ENCODE measurements at places on chromosomes 7 and 10.

- DNase-seq = no peak
Observed at GRCh38 chr7:90777465-90777864, 181.3 kb downstream of the CDK14 start.

DNA sequence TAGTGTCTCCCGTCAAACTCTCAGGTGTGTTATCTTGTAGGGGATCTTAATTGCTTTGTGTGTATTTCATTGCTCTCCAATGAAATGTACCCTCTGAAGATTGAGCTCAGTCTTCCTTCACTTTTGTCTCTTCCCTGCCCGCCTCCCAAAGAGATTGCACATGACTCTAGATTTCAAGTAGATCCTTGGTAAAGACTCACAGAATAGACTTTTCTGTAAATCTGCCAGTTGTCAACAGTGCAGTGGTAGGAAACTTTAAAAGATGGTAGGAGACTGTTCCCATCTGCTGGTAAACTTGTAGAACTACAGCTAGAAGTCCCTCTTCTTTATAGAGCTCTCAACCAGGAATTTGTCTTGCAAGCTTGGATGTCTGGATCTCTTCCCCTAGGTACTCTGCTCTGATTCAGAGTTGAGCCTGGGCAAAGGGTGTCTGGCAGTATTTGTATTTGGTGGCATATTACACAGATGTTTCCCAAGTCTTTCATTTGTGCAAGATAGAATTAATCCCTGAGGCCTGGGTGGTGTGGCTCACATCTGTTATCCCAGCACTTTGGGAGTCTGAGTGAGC is 9.6 kb downstream of the CCL26 start:
- no peak for DNase-seq

DNA sequence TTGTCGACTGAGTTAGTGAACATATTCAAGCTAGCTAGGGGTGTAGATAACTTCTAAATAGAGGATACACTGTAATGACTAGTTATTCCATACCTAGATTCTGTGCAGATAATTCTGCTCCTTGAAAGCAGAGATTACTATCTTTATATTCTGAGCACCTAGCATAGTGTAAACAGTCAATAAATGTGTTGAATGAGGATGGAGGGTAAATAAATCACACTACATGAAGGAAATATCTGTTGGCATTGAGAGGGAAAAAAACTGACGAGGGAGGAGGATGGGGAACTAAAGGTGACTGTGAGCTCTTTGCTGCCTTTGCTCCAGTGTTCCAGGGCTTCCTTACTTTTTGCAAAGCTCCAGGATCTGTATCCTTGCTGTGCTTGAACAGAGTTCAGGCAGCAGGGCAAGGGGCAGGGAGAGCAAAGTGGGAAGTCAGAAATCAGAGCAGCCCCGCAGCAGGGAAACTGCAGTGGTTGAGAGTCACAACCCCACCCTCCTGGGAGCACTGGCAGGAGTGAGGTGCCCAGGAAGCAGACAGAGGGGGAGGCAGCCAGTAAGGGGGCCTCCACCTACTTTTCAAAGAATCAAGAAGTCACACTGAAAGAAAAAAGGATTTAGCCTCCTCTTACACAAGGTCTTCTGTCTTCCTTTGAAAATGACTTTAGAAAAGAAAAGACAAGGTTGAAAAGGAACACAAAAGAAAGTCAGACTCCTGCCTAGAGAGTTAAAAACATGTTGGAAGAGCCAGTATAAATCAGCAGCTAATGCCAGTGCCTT is 71.8 kb upstream of the LRRN3 start:
- DNase-seq = no peak

GRCh38 chr7:88268858-88269257 is 37.8 kb downstream of the STEAP4 start:
- no peak for DNase-seq

DNA sequence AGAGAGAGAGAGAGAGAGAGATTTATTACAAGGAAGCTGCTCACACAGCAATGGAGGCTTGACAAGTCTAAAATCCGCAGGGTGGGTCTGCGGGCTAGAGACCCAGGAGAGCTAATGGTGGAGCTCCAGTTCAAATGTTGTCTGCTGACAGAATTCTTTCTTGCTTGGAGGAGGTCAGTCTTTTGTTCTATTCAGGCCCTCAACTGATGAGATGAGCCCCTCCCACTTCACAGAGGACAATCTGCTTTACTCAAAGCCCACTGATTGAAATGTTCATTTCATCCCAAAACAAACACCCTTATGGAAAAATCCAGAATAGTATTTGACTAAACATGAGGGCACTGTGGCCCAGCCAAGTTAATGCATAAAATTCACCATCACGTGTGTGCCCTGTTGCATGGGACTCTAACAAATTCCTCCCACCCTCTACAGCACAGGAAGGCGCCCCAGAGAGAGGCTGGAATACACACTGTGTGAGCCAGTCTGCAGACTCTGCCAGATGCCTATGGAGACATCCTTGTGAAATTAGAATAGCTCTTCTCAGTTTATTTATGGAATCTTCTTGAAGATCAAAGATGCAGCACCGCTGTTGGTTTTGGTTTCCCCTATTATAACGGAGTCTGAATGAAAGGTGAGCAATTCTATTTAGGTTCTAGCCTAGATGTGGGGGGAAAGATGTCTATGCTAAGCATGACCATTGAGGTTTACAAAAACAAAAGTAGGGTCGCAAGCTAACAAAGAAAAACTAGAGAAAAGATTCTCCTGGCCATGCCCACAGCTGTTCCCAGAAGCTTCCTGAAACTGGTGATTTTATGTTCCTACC is 123.0 kb upstream of the SFMBT2 start:
- no peak for DNase-seq

- DNase-seq = no peak
Observed at GRCh38 chr7:69735582-69735981, 137.3 kb downstream of the AUTS2 start.

- no peak for DNase-seq
Observed at GRCh38 chr10:37754538-37755323, 102.7 kb downstream of the ZNF248 start.

DNA sequence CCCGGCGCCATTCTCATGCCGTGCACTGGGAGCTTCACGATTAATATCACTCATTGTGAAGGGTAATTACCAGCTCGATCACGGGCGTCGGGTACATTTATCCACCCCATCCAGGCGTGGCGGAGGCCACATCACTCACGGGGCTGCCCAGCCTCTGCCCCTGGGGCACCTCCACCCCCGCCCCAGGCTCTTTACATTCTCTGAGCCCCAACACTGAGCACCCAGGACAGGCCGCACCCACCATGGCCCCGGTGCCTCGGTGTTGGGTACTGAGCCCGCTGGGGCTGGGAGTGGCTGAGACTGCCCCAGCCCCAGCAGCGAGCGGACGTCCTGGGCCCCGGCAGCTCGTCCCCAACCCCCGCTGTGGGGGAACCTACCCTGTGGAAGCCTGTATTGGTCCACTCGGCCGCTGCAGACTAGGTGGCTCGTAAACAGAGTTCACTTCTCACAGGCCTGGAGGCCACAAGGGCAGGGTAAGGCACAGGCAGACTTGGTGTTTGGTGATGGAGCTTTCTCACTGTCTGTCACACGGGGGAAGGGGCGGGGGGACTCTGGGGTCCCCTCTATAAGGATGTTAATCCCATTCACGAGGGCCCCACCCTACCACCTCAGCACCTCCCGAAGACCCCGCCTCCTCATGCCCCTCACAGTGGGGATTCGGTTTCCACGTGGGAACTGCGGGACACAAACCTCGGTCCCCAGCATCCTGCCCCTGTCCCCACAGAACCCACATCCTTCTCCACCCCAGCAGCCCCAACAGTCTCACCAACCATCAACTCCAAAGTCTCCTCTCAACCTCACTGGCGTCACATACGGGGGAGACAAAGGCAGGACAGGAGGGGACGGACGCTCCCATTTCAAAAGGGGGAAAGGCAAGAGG is 184.1 kb downstream of the ELFN1 start:
- no peak for DNase-seq

GRCh38 chr7:138258197-138258559 is 181.9 kb downstream of the AKR1D1 start:
- no peak for DNase-seq

DNA sequence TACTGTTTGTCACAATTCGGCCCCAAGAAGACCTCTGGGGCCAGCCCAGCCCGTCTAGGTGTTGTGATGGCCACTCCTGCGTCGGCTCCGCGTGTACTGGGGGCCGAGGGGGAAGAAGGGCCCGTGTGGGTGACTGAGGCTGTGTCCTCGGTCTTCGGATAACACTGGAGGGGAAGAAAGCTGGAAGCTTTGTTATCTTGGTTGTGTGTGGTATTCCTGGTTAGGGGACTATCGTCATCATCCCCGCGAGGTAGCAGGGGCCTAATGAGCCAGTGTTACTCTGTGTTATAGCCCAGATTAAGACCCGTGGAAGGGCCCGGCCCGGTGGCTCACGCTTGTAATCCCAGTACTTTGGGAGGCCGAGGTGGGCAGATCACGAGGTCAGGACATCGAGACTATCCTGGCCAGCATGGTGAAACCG is 854 bp downstream of the MTG1 start:
- no peak for DNase-seq

DNA sequence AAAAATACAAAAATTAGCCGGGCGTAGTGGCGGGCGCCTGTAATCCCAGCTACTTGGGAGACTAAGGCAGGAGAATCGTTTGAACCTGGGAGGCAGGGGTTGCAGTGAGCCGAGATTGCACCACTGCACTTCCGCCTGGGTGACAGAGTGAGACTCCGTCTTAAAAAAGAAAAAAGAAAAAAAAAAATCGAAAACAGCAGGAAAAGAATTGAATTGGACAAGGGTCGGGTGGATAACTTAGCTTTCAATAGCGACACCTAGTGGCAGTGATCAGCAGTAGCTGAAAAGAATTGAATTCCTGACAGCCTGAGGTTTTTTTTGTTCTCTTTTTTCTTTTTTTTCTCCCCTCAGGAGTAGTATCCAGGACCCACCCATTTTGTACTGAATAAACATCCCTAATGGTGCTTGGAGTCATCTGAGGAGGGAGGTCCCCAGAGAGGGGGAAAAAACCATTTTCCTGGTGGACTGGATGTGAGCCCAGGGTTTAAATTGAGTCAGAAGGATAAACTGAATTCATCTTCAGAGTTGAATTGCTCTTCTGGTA is 55.1 kb downstream of the CYCS start:
- DNase-seq = no peak

DNA sequence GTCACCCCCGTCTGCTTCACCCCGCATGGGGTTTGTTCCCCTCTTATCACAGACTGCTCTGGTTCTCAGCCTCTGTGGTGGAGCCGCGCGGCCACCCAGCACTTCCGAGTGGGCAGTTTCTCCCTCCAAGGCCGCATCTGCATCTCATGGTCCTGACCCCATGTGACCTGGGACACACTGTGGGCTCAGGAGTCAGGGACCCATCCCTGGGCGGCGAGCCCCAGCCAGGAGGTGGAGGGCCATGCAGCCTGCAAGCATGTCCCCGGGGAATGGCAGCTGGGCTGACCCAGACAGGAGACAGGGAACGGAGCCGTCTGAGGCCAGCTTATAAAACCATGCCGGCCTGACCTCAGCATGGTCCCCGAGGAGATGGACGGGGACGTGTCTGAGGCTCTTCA is 25.2 kb upstream of the TTYH3 start:
- DNase-seq = no peak

DNA sequence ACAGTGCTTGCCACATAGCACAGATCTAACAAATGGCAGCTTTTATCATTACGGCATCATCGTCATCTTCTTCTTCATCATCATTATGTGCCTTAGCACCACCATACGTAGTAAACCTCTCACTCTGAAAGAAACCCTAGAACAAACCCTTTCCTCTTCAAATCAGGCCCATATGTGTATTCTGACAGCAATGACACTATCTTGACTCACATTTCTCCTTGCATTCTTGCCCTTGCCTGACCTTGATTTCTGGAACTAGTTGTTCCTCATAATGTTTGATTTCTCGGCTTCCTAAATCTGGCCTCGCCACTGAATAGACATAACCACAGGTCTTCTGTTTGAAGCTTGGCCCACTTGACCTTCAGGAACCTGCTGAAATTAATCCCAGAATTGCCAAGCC is 115.3 kb downstream of the DGKI start:
- DNase-seq = no peak

- DNase-seq = no peak
Observed at GRCh38 chr7:121080913-121081326, 92.4 kb downstream of the CPED1 start.

DNA sequence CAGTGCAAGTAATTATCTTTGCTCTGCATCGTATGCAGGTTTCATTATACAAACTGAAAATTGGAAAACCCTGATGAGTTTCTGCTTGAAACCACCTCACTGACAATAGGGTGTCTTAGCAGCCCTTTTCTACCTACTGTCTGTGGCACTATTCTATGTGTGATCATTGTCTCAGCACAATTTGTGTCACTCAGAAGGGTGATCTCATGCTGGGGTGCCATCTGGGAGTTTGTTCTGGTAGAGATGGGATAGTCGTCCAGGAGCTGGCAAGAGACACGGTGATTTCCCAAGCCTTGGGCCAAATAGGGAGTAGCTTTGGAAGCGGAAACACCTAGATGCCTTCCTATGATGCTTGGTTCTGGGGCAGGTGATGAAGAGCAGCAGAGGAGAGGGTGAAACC is 186.3 kb downstream of the FRMD4A start:
- no peak for DNase-seq

GRCh38 chr7:105191331-105191730 is 177.3 kb downstream of the KMT2E start:
- no peak for DNase-seq

GRCh38 chr7:94969434-94970084 is 62.2 kb downstream of the PPP1R9A start:
- no peak for DNase-seq

DNA sequence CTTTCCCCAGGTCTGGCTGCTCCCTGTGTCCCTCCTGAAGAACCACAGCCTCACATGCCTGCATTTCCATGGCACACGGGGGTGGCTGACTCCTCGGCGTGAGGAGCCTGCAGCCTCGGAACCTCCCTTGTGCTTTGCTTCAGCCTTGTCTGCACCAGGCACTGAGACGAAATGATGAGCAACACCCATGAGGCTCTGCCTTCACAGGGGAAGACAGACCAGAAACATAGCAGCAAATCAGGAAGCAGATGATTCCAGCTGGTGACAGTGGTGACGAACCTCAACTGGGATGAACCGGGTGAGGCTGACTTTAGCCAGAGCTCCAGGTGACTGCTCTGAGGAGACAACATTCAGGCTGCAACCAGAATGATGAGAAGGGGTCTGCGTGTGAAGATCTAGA is 84.5 kb upstream of the SMNDC1 start:
- no peak for DNase-seq

DNA sequence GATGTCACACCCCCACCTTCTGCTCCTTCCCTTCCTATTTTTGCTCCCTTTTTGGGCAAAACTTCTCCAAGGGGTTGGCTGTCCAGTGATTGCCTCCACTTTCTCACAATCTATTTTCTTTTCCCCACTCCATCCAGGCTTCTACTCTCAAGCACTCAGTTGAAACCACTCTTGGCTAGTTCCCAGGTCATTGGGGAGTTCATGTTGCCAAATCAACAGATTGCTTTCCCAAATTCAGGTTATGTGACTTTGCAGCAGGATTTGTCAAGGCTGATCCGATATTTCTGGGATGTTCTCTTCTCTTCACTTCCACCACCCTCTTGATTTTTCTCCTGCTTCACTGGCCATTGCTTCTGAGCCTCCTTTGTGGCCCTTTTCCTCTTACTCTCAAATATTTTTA is 258.7 kb upstream of the SLC26A5 start:
- DNase-seq = no peak

- no peak for DNase-seq
Observed at GRCh38 chr7:52547308-52547910, 488.0 kb upstream of the POM121L12 start.

- no peak for DNase-seq
Observed at GRCh38 chr10:17113889-17114540, 15.6 kb downstream of the CUBN start.

Data from activated T-helper 1 cell treated with anti-CD3 and anti-CD28 coated beads, Interleukin-2, amount 50 U/mL, for 16 hours (primary cell).